ENCODE measurements at places on chromosomes 16 and 17.

- DNase-seq, result no peak
These were observed 43.3 kb upstream of the GINS3 start for GRCh38 chr16:58348986-58349385.

- no peak for DNase-seq
These were observed 1.4 kb upstream of the SP6 start for GRCh38 chr17:47852113-47852949.

DNA sequence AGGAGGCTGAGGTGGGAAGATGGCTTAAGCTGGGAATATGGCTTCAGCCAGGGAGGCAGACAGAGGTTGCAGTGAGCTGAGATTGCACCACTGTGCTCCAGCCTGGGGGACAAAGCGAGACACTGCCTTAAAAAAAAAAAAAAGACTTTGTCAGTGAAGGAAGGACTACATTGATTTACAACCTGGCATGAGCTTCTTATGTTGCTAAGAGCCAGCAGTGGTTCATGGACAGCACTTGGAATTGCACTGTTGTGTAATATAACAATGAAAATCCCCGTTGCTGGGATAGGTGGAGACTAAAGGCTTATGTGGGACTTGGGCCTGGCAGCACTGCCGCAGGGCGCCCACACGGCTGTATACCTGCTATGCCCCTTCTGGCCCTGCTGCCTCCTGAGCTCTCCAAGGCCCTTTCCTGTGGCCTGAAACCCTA is 14.1 kb upstream of the SLC16A5 start:
- no peak for DNase-seq

DNA sequence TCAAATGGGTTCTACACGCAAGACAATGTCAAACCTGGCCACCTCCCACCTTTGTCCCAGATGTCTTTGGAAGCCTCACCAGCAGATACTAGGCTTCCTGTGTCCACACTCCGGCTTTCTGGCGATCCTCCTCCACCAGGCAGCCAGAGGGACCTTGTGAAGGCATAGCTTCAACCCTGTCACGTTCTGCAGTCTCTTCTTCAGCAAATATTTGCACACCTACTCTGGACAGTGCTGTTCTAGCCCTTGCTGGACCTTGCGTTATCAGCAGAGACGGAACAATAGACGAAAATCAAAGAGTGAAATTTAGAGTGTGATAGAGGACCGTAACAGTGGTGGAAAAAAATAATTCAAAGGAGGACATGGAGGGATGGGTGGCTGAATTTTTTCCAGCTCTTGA is 38.5 kb upstream of the KIFC3 start:
- no peak for DNase-seq

GRCh38 chr16:66662445-66663194 is 33.9 kb downstream of the CMTM4 start:
- no peak for DNase-seq

Measured in naive thymus-derived CD8-positive, alpha-beta T cell (primary cell).